ENCODE measurements at places on chromosomes 6 and 20. TPM values are rescaled to one million over a fixed set of nuclear protein-coding genes. Genes with fewer than 3 reads are reported as not detected.

Gene MCHR2
- total RNA-seq = not detected

Gene DCBLD1
- 7.8 TPM for total RNA-seq

Gene DPPA5
- total RNA-seq = not detected

Gene SCUBE3
- total RNA-seq = not detected

Gene FANCE
- 10.4 TPM for total RNA-seq

Gene HRH3
- not detected for total RNA-seq

Gene SCRT2
- not detected for total RNA-seq

Gene ASIP
- total RNA-seq = not detected

Gene HLA-A
- total RNA-seq = 2,553 TPM

Gene GPX5
- total RNA-seq = not detected

Gene DOK5
- total RNA-seq = not detected

Gene MTCH1
- 131 TPM for total RNA-seq

Gene TBXT
- total RNA-seq = not detected

Gene SNTA1
- 5.6 TPM for total RNA-seq

Gene TREML1
- total RNA-seq = not detected

Gene SOD2
- 84.8 TPM for total RNA-seq

Gene FABP7
- total RNA-seq = not detected

Gene CALHM4
- not detected for total RNA-seq

Gene FOXP4
- total RNA-seq = 8.5 TPM

Gene CALHM5
- total RNA-seq = not detected

Gene CBLN4
- not detected for total RNA-seq

Gene TULP4
- total RNA-seq = 27.0 TPM

Gene RHAG
- not detected for total RNA-seq

Gene MYLK4
- total RNA-seq = 0.15 TPM

Gene MCM9
- 14.8 TPM for total RNA-seq

Gene ADGRB3
- total RNA-seq = not detected

Gene OGFRL1
- total RNA-seq = 9.9 TPM

Gene CST7
- 178 TPM for total RNA-seq

Gene C20orf144
- 0.30 TPM for total RNA-seq

Gene BCAS1
- total RNA-seq = not detected

Gene TNNC2
- not detected for total RNA-seq

Gene BANF2
- total RNA-seq = not detected

Gene METTL24
- total RNA-seq = not detected

Measured in activated CD4-positive, alpha-beta memory T cell treated with anti-CD3 and anti-CD28 coated beads, Interleukin-2, amount 10 ng/mL, durations not matched to agents 7 days and 5 days (primary cell).